ENCODE measurements at places on chromosomes 3 and 15.

DNA sequence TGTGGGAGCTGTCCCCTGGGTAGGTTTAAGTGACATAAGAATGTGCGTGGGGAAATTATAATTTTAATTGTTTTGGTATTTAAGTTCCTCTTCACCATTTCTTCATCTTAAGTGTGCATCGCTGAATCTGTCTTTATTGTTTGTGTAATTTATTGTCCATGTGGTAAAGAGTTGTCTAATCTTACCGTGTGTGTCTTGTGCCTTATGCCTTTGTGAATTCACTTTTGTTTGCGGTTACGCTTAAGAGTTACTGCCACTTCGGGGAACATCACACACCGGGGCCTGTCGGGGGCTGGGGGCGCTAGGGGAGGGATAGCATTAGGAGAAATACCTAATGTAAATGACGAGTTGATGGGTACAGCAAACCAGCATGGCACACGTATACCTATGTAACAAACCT lies 767 bp downstream of the WDR48 start:
- no peak for DNase-seq

DNA sequence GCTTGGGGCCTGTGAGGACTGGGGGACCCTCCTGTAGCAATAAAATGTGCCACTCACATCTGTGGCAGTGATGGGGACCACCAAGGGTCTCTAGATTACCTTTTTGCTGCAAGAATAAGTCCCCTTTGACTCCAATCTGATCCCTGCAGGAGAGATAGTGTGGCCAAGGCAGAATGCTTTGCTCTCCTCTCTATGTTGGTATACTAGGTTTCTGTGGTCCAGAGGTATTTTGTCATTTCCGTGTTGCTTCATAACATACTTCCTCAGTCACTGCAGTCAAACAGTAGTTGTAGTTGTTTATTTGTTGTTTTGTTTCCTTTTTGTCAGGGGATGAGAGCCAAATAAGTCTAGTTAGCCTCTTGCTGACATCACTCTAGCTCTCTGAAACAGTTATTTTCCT lies 13.1 kb upstream of the NAALADL2 start:
- DNase-seq, result no peak

GRCh38 chr3:2908693-2909351 lies 201.4 kb downstream of the IL5RA start:
- DNase-seq, result no peak

- DNase-seq, result no peak
Measured at GRCh38 chr3:188581365-188581764, 427.4 kb downstream of the LPP start.

DNA sequence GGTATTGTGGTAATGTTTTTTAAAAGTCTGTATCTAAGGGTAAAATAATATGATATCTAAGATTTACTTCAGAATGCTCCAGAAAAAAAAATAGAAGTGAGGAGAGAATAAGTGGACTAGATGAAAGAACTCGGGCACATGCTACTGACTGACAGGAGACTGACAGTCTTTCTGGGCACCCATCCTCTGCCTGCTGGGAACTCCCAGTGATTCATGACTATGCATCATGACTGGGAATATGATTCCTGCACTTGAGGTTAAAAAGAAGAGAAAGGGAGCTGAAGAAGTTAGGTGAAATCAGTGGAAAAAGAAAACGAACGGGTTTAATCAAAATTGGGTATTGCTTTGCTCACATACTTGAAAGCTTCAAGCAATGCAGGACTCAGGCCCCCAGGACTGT lies 35.7 kb upstream of the SPSB4 start:
- no peak for DNase-seq

All from activated T-cell treated with anti-CD3 and anti-CD28 coated beads, Interleukin-2, amount 50 U/mL, for 24 hours (primary cell).